ENCODE measurements at places on chromosomes 7 and 10.
A peak's percentile ranks its signal among the peaks of the same experiment; 100 is the strongest.

DNA sequence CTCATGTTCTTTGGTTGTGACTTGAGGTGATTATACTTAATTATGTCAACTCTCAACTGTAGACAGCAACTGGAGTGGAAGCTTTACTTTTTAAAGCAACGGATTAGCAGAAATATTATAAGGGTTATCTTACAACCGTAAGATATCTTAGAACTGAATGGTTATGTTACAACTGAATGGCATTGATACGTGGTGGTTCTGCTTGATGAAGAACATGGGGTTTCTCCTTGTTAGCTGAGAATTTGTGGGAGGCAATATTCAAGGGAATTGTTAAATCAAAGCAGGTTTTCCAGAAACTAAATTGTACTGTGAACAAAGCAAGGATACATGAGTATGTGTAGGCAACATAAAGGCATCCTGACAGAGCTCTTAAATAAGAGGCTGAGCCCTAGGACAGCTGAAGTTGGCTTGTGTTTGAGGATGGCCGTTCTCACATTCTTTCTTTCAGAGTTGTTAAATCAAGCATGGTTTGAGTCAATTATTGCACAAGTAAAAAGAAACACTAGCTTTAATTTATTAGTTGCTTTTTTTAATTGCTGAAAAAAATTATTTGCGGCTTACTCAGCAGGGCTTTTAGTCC lies 350.0 kb downstream of the PLXDC2 start:
- no peak for DNase-seq

DNA sequence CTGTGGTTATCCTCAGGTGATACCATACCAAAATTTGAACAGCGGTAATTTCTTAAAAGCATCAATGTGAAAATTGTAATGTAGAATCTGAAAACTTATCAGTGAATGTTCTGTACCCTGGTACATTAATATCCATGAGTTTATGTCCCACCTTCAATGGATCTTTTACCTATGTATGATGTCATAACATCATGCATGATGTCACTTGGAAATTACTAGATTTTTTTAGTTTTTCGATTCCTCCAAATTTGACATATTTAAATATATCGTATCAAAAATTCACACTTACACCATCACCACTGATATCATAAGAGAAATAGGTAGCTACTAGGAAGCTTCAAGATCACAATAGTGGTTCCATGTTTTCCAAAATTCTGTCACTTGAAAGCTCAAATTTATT lies 95.0 kb upstream of the AKR1E2 start:
- DNase-seq, result no peak

- no peak for DNase-seq
Observed at GRCh38 chr10:77087366-77087765, 550.2 kb downstream of the KCNMA1 start.

GRCh38 chr7:55307123-55307916 lies 57.8 kb upstream of the LANCL2 start:
- DNase-seq, result no peak

GRCh38 chr7:80128918-80129317 lies 5.7 kb upstream of the GNAI1 start:
- no peak for DNase-seq

GRCh38 chr10:35386594-35387174 lies 50.4 kb downstream of the CCNY start:
- no peak for DNase-seq

- DNase-seq, result no peak
Observed at GRCh38 chr7:38432671-38433070, 159.2 kb upstream of the TARP start.

GRCh38 chr10:76436981-76437380 lies 1005.6 kb downstream of the LRMDA start:
- no peak for DNase-seq

GRCh38 chr10:27451054-27451453 lies 53.0 kb upstream of the RAB18 start:
- DNase-seq, result no peak

DNA sequence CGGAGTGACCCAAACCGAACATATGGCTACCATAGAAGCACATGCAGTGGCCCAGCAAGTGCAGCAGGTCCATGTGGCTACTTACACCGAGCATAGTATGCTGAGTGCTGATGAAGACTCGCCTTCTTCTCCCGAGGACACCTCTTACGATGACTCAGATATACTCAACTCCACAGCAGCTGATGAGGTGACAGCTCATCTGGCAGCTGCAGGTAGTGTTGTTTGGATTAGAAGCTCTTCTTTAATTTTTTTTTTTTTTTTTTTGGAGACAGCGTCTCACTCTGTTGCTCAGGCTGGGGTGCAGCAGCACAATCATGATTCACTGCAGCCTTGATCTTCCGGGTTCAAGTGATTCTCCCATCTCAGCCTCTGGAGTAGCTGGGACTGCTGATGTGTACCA lies 45.8 kb downstream of the NRF1 start:
- DNase-seq, result no peak

DNA sequence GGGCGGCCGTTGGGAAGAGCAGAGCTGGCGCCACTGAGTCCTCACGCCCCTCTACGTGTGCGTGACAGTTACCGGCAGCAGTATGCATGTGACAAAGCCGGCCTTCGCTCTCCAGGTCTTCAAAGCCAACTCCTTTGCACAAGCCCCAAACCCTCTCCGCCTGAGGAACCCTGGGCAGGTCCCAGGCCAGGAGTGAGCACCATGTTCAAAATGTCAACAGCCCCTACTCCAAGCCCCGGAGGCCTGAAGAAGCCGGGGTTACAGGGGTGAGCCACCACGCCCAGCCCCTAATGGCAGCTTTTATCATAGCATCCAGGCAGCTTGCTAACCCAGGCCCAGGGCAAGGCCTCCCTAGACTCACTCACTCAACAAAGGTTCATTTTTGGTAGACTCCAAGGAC lies 70.8 kb downstream of the OAT start:
- no peak for DNase-seq

GRCh38 chr7:159098811-159099655 lies 45.6 kb downstream of the VIPR2 start:
- DNase-seq, result no peak

GRCh38 chr10:22628309-22628708 lies 86.1 kb downstream of the PIP4K2A start:
- no peak for DNase-seq

DNA sequence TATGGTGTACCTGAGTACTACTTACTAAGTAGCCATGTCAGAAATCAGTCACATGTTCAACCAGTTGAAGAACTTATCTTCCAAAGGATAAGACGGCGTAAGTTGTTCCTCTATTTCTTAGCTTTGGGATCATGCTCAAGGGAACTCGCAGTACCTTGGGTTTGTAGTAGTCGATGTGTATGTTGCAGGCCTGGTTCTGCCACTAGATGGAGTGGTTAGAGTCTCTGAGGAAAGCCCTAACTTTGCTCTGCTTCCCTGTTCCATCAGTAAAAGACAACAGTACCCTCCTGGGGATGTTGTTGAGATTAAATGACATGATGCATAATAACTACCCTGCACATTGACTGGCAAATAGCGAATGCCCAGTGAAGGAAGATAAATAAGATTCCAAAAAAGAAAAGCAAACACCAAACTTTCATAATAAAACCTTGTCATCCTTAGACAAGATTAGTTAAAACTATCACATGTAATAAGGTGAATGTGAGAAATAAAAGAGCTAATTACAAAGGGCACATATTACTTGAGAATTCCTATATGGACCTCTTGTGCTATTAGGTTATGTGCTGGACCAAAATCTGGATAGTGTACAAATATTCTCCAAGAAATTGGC lies 165.9 kb downstream of the ABCA13 start:
- no peak for DNase-seq

DNA sequence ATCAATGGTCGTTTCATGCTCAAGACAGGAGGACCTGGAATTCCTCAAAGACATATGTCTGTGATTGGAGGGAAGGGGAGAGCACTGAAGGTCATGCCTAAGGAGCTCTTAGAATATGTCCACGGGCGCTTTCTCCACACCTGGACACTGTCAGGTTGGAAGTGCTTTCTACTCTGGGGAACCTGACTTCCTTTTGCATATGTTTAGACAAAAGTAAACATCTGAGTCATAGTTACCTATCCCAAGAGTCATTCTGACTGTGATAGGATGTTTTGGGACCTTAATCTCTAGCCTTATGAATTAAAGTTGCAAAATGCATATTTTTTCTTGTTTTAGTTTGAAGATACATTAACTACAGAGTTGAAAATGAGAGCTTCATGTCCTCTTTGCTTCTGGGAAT lies 251.7 kb downstream of the KLF6 start:
- DNase-seq, result no peak

DNA sequence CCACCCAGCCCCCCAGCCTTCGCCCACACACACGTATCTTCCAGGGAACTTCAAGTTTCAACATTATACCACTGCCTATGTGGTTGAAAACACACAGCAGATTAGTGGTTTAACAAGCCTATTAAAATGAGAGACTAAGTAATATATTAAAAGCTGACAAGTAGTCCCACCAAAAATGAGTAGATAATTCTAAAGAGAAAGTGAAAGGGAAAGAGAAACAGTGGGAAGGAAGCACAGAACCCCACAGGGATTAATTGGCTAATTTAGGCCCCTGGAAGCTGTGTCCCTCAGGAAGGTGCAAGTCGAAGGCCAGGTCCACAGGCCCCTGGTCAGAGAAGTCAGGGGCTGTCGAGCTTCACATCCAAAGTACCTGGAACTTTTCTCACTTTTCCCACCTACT lies 210.5 kb upstream of the YAE1 start:
- DNase-seq, result no peak

DNA sequence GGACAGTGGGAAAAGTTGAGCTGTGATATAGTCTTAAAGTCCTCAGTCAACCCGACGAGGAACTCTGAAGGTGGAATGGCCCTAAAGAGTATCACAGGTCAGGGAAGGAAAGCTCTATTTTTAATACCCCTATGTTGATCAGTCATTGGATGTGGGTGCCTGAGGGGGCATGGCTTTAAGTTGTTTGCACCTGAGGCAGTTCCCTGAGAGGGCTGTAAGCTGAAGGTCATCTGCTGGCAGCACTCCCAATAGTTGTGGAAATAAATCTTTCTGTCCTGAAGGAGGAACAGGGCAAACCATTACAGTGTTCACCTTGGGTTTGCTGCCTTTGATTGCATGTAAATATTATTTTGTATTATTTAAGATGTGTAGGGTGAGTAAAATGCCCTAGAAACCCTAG lies 17.8 kb upstream of the C1GALT1 start:
- no peak for DNase-seq

GRCh38 chr7:36227223-36227622 lies 74.2 kb downstream of the EEPD1 start:
- DNase-seq, result peak; percentile 65

- DNase-seq, result no peak
Observed at GRCh38 chr10:84706431-84706830, 378.0 kb downstream of the CCSER2 start.

DNA sequence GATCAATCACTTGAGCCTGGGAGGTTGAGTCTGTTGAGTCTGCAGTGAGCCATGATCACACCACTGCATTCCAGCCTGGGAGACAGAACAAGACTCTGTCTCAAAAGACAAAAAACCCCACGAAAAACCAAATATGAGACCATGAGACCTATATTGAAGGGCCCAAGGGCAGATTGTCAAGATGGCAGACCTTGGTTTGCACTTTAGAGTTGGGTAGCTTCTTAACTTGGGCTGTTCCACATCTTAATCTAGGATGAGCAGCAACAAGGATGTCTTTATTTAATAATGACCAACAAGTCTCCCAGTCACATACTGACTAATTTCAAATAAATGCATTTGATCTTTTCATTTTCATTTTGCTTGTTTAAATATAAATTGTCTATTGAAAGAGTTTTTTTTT lies 43.8 kb downstream of the KAT6B start:
- DNase-seq, result no peak

DNA sequence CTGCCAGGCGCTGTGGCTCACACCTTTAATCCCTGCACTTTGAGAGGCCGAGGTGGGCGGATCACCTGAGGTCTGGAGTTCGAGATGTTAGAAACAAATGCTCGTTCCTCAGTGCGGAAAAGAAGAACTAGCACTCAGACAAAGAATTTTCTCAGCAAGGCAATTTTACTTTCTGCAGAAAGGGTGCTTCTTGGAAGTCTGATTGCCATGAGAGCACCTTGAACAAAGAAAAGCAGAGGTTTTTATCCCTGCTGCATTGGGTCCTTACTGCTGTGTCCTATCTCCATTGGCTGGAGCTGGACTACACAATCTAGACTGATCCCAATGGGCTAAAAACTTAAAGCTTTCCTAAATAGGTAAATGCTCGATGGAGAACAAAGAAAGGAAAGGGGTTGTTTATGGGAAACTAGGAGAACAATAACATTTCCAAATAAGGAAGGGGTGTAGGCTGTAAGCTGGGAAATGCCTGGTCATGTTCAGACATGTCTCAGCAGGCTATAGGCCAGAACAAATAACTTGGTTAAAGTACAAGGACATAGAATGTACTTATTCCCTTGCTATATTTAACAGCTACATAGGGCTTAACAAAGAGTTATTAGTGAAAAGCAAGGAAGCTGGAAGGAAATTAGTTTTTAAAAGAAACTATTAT lies 26.1 kb upstream of the ACTR3B start:
- DNase-seq, result no peak

GRCh38 chr10:63681993-63682697 lies 160.9 kb downstream of the REEP3 start:
- DNase-seq, result peak; percentile 97

DNA sequence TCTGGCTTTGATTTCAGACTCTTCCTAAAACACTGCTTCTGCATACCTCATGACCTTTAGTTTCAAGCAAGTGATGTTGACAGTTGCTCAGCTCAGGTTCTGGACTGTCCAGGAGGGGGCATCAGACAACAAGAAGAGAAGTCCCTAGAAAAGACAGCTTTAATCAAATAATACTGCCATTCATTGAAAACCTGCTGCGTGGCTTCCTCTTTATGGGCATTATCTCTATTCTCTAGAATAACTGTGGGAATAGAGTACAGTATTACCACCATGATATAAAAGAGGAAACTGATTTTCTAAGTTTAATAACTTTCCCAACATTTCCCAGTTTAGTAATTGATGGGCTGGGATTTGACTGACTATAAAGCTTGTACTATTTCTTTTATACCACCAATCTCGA lies 170.4 kb downstream of the SNX13 start:
- no peak for DNase-seq

GRCh38 chr7:99628471-99629465 lies 12.0 kb downstream of the ZSCAN25 start:
- DNase-seq, result no peak

DNA sequence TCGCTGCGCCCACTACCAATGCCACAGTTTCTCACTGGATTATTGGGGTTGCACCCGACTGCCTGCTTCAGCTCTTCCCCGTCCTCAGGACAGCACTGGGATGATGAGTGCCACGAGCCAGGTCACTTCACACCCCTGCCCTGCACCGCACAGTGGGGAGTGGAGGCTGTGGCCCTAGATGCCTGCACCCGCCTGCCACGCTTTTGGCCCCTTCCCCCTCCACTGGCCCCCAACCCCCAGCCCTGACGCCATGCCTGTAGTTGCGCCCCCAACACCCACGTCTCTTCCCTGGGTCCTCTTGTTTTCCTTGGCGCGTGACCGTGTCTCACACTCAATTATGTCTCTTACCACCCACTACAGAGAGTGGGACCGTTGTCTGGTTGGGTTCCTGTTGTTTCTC lies 134.3 kb downstream of the VIPR2 start:
- no peak for DNase-seq

GRCh38 chr10:130453036-130453720 lies 317.0 kb downstream of the GLRX3 start:
- DNase-seq, result no peak

- DNase-seq, result no peak
Observed at GRCh38 chr10:114258274-114258840, 19.3 kb downstream of the VWA2 start.

GRCh38 chr10:125008689-125009638 lies 67.0 kb downstream of the ZRANB1 start:
- no peak for DNase-seq

GRCh38 chr7:125506331-125506730 lies 576.7 kb upstream of the POT1 start:
- no peak for DNase-seq

All from AG04449 (cell line).